ENCODE measurements at places on chromosomes 7 and 10. TPM values are rescaled to one million over a fixed set of nuclear protein-coding genes. Genes with fewer than 3 reads are reported as not detected.

- DNase-seq, result no peak
These were observed 266 bp upstream of the MDFIC start for GRCh38 chr7:114921631-114922025.

DNA sequence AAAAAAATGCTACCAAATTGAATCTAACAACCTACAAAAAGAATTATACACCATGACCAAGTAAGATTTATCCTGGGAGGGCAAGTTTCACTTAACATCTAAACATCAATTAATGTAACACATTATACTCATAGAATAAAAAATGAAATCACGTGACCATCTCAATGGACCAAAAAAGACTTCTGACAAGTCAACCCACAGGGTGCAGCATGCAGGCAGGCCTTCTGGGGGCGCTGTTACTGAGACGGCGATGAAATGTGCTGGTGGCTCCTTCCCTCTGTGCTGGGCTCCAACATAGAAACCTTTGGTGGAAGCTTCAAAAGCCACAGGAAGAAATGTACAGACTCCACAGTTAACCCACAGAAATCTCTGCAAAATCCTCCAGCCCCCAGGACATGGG lies 103.1 kb downstream of the INHBA start:
- DNase-seq, result no peak

DNA sequence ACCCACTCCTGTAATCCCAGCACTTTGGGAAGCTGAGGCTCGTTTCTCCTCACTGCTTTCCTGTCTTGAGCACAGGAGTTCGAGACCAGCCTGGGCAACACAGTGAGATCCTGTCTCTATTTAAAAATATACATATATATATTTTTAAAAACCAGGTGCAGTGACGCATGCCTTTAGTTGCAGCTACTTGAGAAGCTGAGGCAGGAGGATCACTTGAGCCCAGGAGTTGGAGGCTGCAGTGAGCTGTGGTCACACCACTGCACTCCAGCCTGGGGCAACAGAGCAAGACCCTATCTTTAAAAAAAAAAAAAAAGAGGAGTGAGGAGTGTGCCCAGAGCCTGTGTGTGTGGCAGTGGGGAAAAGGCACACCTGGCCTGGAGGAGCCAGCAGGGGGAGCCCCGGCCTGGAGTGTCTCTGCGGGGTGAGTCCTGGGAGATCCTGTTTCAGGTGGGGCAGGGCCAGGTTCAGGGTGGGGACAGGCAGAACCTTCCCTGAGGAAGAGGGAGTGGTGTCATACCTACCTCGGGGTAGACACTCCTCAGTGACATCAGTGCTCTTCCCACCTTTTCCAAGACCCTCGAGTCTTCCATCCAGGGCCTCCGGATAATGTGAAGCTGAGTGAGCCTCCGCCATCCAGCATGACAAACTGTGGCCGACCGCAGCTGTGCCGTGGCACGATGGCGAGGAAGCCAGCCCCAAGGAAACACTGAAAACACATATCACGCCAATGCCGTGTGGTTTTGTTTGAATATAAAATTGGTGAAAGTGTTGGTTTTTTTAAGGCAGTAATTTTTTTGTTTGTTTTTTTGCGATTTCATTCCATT lies 9.0 kb upstream of the ARPC1B start:
- DNase-seq, result no peak

DNA sequence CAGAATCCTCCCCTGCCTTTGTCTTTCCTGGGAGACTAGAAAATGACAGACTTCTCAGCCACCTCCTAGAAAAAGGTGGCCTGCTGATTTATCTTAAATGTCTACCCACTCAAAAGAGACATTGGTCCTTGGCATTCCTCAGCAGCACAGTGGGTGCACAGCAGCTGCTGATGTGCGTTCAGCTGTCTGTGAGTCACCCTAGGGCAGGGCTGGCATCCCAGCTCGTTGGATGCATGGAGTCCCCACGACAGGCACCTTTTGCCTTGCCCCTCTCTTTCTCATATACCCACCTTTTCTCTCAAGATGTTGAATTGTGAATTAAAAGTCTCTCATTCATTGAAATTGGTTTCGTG lies 113.0 kb downstream of the DOCK1 start:
- no peak for DNase-seq

DNA sequence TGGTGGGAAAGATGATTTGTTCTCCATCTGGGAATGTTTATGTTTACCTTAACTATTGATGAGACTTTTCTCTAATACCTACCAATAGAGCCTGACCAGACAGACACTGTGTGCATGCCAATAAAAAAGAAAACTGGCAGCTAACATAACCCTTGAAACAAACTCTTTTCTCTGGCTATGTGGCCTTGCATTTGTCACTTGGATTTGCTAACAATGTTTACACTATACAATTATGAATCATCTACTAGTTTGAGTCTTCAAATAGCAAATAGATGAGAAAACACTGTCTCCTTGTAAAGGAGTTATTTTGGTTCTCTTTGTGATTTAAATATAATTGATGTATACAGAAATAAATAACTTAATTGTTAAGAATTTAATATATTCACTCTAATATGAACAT lies 273.1 kb downstream of the SEMA3D start:
- no peak for DNase-seq

The WDFY4 gene
- total RNA-seq, result 10.0 TPM

GRCh38 chr7:26688388-26688787 lies 176.0 kb downstream of the SKAP2 start:
- no peak for DNase-seq

DNA sequence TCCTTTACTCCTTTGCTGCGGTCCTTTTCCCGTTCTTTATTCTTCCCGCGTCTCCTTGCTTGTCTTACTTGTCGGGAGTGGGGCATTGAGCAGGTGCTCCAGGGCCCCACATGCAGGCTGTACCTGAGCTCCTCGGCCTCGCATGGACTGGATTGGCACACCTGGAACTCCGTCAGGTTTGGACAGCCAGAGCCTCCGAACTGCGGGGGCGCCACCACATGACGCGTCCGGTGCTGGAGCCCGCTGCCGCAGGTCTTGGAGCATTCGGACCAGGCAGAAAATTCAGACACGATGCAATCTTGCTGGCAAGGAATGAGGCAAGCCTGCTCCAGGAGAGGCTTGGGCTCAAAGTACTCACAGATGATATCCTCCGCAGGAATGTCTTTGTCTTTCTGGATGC lies 195.7 kb downstream of the THSD7A start:
- DNase-seq, result no peak

GRCh38 chr10:8633909-8634308 lies 579.4 kb downstream of the GATA3 start:
- no peak for DNase-seq

The SLC18A3 gene
- total RNA-seq, result not detected

DNA sequence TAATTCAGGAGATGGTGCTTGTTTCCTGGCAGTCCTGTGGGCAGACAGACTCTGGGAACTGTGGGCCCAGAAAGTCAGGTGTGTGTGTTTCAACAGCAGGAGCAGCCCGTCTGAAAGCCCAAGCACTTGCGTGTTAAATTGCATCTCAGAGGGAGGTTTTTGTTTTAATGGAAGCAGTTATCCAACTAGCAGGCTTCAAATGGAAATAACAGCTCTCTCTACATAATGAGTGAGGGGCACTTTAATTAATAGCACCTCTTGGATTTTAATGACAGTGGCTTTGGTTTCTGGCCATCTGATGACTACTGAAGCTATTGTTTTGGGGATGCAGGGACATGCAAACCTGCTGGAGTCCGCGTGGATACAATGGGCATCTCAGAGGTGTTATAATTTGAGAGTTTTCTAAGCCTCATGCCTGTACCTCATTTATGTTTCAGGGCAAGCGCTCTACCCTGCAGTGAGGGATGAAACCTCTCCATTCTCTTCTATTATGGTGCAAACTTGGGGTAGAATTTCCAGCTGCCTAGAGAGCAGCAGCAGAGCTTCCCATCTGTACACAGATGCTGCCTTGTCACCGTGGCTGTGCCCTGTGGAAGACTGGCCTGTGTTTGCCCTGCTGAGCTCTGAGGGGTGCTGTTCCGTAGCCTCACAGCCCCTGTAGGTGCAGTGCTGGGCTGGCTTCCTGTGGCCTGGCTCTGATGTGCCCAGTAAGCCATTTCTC lies 206.6 kb upstream of the GPR26 start:
- no peak for DNase-seq

DNA sequence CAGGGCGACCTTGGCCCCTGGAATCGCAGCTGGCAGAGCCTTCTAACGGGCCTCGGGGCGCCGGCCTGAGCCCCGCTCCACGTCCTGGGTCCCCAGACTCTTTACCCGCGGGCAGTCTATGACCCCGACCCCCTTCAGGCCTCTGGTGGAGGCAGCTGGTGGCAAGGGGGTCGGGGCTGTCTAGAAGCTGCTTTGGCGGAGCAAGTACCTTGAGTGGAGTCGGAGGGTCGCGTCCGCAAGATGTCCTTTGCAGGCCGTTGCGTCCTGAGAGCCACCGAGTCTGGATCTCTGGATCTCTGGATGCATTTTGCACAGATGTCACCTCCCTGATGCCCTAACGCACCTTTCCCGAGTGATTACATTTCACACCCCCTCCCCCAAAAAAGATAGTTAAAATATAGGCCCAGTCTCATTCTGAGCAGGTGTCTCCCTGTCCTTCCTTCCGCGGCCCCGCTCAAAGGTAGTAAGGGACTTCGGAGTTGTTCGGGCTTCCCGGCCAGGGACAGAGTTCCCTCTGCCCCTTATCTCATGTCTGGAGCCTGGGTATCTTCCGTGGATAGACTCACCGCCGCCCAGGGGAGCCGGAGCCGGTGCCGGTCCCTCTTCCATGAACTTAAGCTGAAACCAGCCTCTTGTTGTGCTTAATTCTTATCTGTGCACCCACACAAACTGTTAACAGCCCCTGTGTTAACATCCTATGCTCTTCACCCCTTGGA lies 457 bp downstream of the ACADSB start:
- no peak for DNase-seq

The CUBN gene
- 4.6 TPM for total RNA-seq
